ENCODE measurements at places on chromosomes 11 and 22.

DNA sequence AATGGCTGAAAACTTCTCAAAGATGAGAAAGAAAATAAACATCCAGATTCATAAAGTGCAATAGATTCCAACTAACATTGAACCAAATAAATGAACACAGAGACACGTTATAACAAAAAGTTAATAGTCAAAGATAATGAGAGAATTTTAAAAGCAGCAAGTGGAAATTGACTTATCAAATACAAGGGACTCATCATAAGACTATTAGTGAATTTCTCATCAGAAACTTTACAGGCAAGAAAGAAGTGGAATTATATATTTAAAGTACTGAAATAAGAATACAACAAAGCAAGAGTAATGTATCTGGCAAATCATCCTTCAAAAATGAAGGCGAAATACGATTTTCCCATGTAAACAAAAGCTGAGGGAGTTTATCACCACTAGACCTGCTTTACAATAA, 852.7 kb downstream of the LRRC4C start:
- no peak for DNase-seq

- DNase-seq: no peak
Observed at GRCh38 chr11:6319704-6320410, 444 bp downstream of the CAVIN3 start.

DNA sequence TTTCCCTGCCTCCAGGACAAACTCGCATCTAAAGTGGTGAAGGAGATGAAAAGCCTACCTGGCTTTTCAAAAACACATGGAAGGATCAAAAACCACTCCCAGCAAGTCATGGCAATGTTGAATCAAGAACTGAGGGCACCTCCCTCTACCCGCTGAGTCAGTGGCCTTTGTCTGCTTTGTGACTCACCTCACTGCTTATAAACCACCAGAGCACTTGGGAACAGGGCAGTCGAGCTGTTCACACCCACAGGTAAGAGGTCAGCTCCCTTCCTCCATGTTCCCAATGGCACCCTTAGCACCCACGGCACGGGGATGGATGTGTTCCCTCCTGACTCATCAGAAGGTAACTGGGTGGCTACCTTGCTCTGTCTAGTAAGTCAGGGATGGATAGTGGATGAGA, 21.7 kb downstream of the TENM4 start:
- DNase-seq: no peak

DNA sequence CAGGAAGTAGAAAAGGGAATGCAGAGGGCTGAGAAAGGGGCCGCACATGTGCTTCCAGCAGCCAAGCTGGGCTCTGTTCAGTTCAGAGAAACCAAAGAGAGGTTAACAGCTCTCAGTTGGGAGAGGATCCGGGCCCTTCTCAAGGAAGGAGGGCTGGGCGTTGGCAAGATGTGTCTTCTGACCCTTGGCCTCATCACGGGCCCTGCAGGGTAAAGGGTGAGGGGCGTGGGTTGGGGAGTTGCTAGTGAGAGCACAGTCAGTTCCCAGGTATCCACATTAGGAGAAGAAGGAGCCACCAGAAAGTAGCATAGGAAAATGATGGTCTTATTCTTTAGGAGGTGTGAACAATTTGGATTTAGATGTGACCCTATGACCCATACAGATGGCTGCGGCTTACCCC, 73.0 kb downstream of the OSBP2 start:
- DNase-seq: no peak

DNA sequence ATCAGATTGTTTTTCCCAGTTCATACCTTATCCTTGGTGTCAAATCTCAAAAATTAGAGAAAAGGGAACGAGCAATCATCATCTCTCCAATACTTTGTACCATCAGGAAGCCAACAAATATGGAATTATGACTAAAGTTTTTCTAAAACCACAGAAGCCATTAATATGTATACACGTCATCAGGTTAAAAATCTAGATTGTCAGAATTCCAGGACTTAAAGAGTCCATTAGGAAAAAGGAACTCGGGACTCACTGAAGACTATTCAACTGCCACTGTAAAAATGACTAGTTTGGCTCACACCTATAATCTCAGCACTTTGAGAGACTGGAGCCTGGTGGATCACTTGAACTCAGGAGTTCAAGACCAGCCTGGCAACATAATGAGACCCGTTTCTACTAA, 344.4 kb upstream of the LRRC4C start:
- no peak for DNase-seq

DNA sequence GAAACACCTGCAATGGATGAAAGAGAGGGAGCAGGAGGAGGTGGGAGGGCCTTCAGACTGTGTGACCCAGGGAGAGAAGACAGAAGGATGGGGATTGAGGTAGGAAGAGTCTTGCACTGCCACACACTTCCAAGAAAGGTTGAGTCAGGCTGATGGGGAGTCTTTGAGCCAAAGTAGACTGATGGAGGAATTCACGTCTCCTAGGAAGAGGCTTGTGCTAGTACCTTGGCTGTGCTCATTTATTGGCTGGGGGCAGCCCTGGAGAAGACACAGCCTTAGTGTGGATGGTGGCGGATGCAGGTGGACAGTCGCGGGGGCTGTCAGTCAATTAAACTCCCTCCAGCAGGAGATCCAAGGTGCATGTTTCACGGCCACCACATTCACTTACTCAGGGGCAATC, 16.2 kb upstream of the ACCSL start:
- no peak for DNase-seq

DNA sequence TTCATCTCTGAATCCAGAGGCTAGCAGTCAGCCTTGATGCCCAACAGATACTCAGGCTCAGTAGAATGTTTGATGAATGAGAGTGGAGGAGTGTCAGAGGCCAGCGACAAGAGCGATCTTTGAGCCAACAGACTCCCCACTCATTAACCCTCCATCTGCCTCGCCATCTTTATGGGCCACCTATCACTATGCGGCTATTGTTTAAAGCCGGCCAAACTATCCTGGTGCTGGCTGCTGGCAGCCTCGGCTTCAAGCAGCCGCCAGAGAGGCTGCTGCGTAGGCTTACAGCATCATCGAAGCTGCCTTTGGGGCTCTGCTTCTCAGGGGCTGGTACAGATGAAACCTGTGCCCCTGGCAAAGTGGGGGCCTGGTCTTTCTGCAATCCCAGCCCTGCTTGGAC, 525.6 kb downstream of the INSC start:
- DNase-seq: no peak

DNA sequence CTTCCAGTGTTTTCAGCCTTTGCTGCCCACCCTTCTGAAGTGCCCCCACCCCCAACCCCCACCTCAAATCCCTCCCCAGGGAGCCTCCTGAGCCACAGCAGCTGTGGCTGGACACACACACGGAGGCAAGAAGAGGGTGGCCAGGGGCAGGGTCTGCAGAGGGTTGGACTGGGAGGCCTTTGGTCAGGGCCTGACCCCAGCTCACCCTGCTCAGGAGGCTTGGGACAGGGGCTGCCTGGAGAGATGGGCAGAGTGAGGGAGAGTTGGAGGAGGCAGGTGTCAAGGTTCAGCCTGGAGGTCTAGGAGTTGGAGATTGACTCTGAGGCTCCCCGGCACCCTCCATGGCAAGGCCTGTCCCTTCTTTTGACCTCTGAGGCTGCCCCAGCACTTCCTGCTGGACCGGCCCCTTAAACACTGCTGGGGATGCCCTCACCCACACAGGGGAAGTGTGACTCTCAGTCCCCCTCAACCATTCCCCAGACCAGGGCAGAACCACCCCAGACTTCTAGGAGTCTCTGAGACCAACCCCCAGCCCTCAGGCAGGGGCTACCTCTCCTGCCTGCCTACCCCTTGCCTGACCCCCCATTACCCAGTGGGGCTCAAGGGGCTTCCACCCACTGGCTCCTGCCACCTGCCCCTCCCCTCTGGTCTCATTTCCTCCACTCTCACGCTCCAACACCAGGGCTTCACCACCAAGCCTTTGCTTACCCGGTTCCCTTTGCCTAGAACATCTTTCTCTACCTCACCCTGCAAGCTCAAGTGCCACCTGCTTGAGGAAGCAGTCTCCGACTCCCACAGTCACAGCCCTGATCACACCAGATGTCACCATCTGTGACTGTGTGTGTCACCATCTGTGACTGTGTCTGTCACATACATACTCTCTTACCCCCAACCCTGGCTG, 8.6 kb downstream of the ARAP1 start:
- DNase-seq: peak; percentile 25

DNA sequence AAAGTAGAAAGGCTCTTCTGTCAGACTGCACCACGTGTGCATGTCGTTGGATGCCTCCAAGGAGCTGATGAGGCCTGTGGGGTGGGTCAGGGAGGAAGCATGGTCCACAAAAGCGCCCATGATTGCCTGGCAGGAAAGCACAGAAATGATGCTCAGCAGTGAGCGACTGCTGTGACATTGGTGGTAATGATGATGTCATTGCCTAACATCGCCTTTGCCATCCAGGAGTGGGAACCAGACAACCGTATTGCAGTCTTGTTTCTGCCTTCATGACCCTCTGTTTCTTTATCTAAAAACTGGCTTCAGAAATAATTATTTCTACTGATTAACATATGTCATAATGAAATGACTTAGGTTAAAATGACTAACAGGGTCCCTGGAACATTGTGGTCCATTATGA, 477.8 kb upstream of the B3GAT1 start:
- DNase-seq: no peak

GRCh38 chr11:12069066-12069676, 41.2 kb upstream of the MICAL2 start:
- no peak for DNase-seq

GRCh38 chr11:44950625-44951476, at the start of gene TP53I11:
Gene TP53I11 (minus strand): TSS chr11:44950883. CDS start chr11:44938335, 12,548 bp downstream.
- peak; percentile 62 for DNase-seq

DNA sequence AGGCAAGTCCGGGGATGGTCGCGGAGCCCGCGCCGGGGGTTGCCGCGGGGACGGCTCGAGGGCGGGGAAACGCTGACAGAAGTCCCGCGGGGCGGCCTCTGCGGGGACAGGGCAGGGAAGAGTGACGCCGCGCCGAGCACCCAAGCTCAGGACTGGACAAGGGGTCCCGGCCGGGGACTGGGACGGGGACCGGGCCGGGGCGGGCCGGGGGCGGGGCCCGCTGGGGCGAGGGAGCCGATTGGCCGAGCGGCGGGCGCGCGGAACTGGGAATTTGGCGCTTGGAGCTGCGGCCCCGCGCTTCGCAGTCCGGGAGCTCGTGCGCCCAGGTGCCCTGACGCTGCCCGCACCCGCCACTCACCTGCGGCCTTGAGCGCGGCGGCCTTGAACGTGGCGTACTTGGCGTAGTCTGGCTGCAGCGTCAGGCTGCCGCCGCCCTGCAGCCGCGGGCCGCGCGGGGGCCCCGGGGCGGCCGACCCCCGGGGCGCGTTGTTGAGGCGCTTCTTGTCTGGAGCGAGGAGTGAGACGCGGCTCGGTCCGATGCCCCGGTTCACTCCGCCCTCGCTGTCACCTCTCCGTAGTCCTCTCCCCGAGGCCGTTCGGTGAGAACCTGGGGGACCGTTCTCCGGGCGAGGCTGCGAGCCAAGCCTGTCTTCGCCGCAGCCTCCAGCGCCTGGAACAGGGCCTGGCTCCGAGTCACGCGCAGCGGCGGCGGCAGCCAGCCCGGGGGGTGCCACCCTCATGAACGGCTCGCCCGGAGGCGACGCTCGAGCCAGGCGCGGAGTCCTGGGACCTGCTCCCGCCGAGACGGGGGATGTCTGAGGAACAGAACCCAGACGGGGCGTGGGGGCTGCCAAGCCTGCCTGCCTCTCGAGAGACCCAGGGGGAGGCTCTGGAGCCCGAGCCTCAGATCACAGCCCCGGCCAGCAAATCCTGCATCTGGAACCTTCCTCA, 4.5 kb downstream of the SHISA8 start:
- DNase-seq: peak; percentile 29

- DNase-seq: no peak
Observed at GRCh38 chr11:107819361-107820014, 39.1 kb downstream of the SLC35F2 start.

GRCh38 chr22:37300551-37301017, 18.3 kb downstream of the CYTH4 start:
- DNase-seq: no peak

DNA sequence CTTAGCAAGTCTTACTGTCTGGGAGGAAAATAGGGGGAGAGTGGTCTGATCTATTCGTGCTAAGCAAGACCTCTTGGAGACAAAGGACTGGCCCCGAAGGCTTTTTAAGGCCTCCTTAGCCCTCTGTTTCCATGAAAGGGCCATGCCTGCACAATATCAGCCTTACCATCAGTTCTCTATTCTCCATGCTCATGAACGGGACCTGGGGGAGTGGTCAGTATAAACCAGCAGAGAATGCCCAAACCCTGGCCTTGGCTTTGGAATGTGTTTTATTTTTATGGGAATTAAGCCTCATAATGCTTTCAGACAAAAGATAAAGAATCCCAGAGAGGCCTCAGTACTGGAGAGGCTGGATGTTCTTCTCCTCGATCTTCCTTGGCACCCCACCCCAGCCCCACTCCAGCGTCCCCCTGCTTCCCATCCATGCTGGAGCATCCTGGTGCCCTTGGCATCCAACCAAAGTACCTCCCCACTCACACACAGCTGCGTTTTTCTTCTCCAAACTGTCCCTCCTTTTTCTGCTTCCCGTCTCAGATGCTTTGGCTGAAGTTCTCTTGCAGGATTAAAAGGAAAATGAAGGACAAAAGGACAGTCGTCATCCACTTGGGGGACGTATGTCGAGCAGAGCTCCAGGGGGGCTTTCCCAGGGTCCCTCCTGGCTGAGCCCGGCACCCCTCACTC, 18.6 kb downstream of the FXYD6 start:
- no peak for DNase-seq

- no peak for DNase-seq
Observed at GRCh38 chr11:134821422-134821821, 409.4 kb upstream of the B3GAT1 start.

DNA sequence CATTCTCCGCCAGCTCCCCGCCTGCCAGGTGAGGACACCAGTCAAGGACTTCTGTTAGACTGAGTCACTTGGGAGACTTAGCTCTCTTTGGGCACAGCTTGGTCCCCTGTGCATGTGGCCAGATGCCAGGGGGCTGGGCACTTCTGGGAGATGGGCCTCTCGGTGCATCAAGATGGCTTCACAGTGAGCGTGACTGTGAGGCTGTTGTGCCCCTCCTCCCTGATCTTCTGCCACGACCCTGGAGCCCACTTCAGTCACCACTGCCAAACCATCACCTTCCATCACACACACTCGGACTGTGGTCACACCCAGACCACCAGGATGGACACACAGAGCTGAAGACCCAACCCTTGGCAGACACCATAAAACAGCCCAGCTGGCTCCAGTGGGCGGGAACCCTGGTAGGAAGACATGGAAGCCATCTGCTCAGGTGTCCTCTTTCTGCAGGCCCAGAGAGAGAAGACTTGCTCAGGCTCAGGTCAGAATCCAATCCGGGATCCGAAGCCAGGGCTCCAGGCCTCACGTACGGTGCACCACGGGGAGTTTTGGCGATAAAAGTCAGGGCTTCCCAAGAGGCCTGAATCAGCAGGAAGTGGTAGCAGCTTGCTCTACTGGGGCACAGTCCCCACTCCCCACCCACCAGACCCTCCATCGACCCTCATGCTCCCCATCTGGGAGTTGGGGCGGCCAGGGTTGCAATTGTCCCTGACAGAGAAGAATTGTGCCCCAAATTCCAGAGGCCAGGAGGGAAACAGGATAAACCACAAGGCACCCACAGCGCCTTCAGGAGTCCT, 29.8 kb upstream of the CD5 start:
- DNase-seq: no peak

DNA sequence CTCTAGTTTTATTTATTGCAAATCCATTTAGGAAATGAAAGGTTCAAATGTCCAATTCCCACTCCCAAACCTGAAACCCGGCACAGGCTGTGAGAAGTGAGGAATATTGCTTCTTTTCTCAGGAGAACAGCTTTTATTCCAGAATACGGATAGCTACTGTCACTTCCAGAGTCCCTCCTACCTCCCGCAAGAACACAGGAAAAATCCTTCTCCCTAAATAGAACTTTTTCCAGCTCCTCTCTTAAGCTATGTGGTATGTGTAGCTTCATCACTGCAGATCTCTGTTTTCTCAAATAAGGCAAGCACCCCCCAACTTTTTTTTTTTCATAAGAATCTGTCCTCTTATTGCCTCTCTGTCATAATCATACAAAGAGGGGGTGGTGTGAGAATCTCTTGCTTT, 126.8 kb downstream of the LARGE1 start:
- no peak for DNase-seq

All from effector memory CD8-positive, alpha-beta T cell (primary cell).